GM13977 (cell line): ENCODE measurements at places on chromosomes 12 and 14.

- no peak for DNase-seq
Measured at GRCh38 chr14:59406454-59407245, 58.5 kb downstream of the GPR135 start.

DNA sequence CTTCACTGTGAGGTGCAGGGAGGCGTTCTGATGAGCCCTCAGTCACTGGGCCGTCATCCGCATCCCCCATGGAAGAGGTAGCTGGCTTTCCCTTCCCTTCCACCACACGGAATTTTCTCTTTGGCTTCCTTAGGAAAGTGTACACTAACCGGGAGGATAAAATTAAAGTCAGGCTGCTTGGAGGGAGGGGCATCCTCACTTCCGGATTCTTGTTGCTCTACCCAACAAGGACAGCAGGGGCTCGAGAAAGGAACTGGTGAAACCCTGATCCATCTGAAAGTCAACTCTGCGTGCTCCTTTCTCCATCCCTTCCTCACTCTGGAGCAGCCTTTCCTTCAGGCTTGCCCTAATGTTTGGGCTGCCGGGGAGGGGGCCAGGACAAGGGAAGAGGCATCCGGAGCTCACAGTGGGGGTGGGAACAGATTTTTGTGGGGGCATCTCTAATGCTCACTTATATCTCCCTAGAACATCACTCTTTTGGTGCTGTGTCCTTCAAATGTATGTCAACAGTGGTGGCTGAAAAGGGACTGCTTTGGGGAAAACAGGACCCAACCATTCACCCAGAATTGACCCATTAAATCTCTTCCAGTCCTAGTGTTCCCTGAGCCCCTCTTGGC lies 101.4 kb upstream of the FKBP4 start:
- DNase-seq, result no peak

- no peak for DNase-seq
Measured at GRCh38 chr14:84361476-84361875, 1168.5 kb upstream of the FLRT2 start.

DNA sequence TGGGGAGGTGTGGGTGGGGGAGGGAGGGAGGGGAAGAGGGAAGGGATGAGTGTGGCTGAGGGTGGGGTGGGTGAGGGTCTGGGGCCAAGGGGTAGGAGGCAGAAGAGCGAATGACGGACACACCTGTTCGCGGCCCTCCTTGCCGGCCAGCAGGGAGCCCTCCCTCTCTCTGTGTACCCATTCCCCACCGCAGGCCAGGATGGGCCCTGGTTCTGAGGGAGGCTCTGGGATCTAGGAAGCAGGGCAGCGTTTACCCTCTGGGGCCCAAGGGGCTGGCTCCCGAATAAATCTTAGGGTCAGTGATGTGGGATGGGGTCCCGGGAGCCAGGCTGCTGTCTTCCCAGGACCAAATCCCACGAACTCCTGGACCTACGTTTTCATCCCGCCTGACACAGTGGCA lies 46.0 kb upstream of the ESRRB start:
- DNase-seq, result no peak

GRCh38 chr12:7571257-7571656 lies 67.7 kb upstream of the CD163 start:
- DNase-seq, result no peak

GRCh38 chr12:22447223-22447622 lies 97.1 kb downstream of the C2CD5 start:
- DNase-seq, result no peak

DNA sequence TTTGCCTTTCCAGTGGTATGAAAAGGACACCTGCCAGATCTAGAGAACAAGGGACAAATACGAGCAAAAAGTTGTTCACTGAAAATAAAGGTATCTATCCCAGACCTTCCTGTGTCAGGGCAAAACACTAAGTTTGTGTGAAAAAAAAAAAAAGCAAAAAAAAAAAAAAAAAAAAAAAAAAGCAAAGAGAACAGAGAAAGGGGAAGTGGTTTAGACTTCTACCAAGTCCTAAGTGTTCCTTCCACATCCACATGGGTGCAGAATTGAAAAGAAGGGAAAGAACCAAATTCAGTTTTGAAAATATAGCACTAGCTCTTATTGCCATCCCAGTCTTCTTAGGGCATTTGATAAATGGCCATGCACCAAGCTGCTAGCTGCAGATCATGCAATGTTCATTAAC lies 41.7 kb downstream of the ZCRB1 start:
- DNase-seq, result no peak

DNA sequence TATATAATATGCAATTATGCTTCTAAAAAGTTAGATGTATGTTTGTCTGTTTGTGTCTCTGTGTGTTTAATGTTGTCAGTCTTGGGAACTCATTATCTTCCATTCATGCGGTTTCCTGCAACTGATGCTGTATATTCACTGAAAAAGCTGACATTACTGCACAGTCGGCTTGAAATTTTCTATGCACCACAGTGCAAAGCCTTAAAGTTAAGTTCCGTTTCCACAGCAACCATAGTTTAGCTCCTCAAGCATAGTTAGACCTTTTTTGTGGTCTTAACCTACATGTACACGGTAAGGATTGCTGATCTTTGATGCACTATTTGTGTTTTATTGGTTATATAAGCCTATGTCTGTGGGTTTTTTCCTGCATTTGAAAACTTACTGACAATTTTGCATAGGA lies 309.4 kb downstream of the KCNC2 start:
- DNase-seq, result no peak

GRCh38 chr12:15852383-15852782 lies 29.8 kb upstream of the STRAP start:
- no peak for DNase-seq

DNA sequence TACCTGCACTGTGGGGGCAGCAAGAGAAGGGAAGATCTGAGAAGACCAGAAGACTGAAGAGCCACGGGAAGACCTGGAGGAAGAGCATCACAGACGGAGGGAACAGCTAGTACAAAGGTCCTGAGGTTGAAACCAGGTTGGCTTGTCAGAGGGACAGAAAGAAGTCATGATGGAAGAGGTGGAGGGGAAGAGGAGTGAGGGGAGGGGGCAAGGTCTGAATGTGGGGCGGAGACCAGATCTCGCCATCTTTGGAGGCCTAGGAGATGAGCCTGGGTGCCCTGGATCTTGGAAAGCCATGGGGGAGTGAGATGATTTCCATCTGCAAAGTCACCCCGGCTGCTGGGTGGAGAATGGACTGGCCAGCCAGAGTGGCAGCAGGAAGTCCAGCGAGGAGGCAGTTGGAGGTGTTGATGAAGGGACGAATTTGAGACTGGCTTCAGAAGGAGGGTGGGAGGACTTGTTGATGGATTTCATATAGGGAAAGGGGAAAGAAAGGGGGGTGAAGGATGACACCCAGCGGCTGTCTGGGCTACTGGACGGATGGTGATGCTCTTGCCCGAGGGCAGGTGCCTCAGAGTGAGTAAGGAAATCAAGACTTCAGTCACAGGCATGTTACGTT lies 14.6 kb upstream of the UBC start:
- no peak for DNase-seq

- DNase-seq, result no peak
Measured at GRCh38 chr12:69595689-69596088, 10.4 kb downstream of the CCT2 start.

GRCh38 chr14:23095196-23096108 lies at the start of gene C14orf119:
TSS of gene C14orf119 (plus strand) at chr14:23095505. CDS start at chr14:23097659, 2,154 bp downstream.
- peak; percentile 99 for DNase-seq

GRCh38 chr12:127712561-127712960 lies 554.4 kb upstream of the TMEM132C start:
- DNase-seq, result no peak

DNA sequence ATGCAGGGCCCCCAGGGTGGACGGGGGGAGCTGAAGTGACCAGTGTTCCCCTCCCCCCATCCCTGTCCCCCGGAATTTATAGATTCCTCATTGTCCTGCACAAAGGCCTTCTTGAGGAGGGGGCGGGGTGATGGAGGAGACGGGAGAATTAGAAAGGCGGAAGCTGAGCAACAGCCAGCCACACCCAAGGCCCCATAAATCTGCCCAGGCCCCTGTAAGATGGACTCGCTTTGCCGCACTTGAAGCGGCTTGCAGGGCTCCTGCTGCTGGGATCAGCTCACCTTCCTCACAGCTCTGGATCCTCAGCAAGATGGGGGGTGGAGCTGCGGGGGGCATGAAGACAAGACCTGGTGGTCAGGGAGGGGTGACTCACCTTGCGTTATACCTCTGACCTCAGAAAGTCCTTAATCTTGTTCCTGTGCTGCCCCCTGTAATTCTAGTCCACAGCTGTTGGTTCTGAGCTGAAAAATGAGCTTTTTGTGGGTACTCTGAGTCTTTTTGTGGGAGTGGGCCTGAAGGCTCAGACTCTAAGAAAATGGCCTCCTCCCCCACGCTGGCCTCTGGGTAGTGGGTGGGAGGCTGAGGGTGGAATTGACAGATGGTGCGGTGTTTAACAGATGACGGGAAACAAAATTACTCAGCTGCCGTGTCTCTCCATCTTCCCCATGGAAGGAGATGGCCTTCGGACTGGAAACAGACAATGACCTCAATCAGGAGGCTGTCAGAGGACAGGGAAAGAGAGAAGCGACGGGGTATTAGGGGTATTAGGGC lies 15.8 kb upstream of the ANKRD33 start:
- no peak for DNase-seq

- DNase-seq, result no peak
Measured at GRCh38 chr12:51171884-51172514, 936 bp downstream of the TFCP2 start.

GRCh38 chr14:91410771-91411536 lies 6.7 kb downstream of the CCDC88C start:
- peak; percentile 43 for DNase-seq

GRCh38 chr14:100083706-100084105 lies 18.5 kb downstream of the EVL start:
- DNase-seq, result no peak

GRCh38 chr14:76546426-76547221 lies 170.7 kb downstream of the ESRRB start:
- DNase-seq, result peak; percentile 54

DNA sequence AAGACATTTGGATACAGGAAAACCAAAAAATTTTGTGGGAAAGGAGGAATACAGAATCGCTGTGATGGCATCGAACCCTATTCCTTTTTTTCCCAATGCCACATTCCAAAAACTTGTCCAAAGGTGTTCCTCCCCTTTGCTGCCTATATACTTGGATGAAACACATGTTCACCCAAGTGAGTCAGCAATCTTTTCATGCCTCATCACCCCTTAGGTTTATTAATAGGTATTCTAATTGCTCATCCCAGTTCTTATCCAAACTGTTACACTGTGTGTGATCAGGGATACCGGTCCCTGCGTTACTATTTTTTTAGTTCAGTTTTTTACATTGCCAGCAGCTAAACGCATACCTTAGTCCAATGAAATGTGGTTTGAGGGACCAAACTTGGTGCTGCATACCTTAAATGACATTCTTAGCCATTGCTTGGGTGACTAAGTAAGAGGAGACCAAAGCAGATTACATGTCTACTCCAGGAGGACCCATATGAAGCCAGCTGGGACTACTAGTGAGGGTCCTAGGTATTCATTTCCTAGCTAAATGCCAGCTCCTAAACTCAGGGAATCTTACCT lies 20.6 kb upstream of the ST8SIA1 start:
- DNase-seq, result no peak

- no peak for DNase-seq
Measured at GRCh38 chr12:28987538-28988324, 161.3 kb upstream of the FAR2 start.

DNA sequence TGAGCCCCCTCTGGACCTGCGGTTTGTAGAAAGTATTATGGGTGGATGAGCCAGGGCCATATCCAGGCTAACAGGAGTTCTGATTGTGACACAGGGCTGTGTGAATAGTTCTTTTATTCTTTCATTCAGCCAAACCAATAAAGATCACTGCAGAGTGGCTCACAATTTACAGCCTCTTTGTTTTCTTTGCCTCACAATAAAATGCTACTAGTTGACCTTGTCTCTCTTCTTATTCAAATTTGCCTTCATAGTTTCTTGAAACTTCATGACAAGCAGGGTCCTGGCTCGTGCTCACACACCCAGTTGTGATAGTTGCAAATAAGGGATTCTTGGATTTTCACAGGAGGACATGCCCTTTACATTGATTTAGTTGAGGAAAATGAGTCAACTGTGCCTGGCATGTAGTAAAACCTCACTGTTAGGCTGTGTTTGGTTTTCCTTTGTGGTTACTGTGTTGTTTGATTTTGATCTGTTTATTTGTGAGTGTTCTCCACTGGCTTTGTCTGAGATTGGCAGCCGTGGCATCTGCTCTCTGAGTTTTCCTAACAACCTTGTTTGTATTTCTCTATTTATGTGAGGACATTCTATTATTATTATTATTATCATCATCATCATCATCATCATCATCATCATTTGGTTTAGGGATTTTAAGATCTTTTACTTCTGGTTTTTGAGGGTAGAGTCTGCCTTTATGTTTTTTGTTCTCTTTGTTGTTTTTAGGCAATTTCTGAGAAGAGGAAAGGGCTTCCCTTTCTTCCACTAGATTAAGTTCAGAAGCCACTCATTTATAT lies 2.7 kb upstream of the KRT6B start:
- no peak for DNase-seq

DNA sequence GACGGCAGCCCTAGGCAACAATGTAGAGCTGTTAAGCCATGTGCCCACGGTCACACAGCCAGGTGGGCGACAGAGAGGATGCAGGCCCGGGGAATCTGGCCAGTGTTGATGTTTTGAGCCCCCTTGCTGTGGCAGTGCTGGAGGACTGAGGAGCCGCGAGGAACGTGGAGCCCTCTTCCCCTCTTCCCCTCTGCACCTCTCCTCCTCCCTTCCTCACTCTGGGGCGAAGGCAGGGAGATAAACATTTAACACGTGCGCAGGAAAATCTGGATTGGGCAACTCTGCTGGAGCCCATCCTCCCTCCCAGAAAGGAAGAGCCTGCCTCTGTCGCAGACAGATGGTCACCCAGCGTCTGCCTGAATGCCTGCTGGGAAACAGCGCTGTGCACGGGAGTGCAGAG lies 376.8 kb downstream of the FUT8 start:
- no peak for DNase-seq

GRCh38 chr14:87799400-87799799 lies 193.6 kb downstream of the GALC start:
- DNase-seq, result no peak

- DNase-seq, result no peak
Measured at GRCh38 chr12:43836475-43836989, 651 bp downstream of the TMEM117 start.

- no peak for DNase-seq
Measured at GRCh38 chr12:92417373-92417772, 271.7 kb upstream of the BTG1 start.

DNA sequence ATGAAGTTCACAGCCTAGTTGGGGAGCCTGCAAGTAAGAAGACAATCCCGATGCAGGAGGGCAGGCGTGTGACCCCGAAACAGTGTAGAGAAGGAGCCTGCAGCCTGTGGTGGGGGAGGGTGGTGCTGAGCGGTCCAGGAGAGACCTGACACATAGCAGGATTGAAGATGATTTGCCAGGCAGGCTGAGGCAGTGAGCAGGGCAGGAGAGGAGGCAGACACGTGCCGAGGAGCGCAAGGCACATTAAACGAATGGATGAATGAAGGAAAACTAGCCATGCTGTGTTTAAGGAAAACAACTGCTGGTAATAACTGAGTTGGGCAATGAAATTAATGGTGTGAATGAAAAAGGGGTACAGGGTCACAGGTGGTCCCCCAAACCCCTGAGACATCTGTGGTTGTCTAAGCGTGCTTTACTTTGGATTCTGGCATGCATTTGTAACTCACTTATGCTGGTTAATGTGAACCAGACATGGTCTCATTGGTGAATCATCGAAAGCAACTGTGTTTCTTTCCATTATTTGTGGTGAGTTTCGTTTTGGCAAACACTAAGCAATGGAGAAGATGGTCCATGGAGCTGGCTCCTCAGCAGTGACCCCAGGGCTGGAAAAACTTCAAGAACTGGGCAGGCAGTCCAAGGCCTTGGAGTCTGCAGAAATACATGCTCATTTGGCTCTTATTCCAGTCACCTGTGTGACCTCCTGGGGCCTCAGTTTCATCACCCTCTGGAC lies 96.9 kb upstream of the EVL start:
- no peak for DNase-seq
